ENCODE measurements at places on chromosomes 2 and 18.

- DNase-seq: no peak
- no peak overlapping the region for H3K4me3 ChIP-seq
- no peaks in the 10 kb centered on the region for H3K27me3 ChIP-seq
- H3K36me3 ChIP-seq: peaks cover 3% of the 10 kb centered on the region
Observed at GRCh38 chr2:15243762-15244161, 317.4 kb downstream of the NBAS start.

DNA sequence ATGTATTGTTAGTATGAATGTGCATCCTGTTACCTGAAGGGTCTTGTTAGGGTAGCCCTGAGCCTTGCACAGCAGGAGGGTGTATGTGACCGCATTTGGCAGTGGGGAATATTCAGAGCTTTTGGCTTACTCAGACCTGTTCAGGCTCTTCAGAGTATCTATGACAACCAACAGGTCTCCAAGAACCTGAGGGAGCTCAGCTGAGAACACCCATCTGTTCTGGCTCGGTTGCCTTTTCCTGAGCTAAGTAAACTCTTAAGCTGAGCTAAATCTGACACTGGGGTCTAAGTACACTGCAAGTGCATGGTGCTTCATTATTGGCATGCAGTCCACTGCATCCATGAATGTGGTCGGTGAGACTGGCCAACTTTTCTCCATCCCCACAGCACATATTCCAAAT, 92.4 kb upstream of the CHST9 start:
- no peaks in the 10 kb centered on the region for H3K36me3 ChIP-seq
- no peak overlapping the region for H3K4me3 ChIP-seq
- no peak for DNase-seq
- no peaks in the 10 kb centered on the region for H3K4me1 ChIP-seq

DNA sequence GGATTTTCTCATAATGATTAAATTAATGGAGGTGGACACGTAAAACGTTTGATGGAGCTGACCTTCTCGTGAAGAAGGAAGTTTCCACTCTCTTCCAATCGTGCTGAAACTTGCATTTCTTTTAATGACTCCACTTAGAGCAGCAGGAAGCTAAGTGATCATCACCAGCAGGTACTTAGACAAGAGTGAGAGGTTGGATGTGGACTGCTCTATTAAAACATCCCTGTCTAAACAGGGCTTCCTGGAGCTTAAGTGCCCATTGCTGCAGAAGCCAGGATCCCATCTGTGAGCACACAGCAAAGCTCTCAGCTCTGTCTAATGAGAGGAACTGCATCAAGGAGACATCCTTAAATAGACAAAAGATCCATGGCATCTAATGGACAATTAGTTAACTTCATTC, 1539.5 kb upstream of the CELF4 start:
- no peaks in the 10 kb centered on the region for H3K27me3 ChIP-seq
- DNase-seq: no peak
- no peak overlapping the region for H3K27ac ChIP-seq
- H3K4me3 ChIP-seq: no peak overlapping the region
- no peaks in the 10 kb centered on the region for H3K4me1 ChIP-seq
- H3K36me3 ChIP-seq: no peaks in the 10 kb centered on the region

- H3K36me3 ChIP-seq: no peaks in the 10 kb centered on the region
- no peaks in the 10 kb centered on the region for H3K27me3 ChIP-seq
- H3K4me3 ChIP-seq: no peak overlapping the region
- DNase-seq: no peak
- no peak overlapping the region for H3K27ac ChIP-seq
Observed at GRCh38 chr2:236093134-236093533, 75.1 kb downstream of the GBX2 start.

DNA sequence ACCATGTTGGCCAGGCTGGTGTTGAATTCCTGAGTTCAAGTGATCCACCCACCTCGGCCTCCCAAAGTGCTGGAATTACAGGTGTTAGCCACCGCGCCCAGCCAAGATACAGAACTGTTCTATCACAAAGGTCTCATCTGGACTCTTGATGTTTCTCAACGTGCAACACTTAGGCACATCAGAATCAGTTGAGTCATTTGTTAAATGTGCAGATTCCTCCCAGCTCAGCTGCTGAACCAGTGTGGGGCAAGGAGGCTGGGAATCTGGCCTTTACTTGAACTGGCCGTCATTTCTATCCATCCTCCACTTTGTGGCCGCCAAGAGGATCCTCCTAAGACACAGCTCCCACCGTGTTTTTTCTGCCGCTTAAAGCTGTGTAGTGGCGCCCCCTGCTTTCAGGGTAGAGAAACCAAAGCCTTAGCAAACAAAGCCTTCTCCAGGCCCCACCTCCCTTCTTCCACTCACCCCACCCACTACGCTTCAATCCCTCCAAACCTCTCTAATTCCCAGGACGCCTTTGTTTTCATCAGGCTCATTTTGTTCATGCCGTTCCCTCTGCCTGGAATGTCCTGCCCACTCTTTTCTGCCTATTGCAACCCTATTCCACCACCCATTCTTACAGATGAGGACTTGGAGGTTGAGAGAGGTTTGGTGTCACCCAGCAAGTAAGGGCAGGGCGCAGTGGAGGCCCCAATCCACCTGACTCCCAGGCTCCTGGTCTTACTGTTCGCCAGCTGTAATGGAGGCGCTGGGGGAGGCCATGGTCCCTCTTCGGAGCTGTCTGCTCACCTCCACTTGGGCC, 776 bp upstream of the SPEG start:
- peak; percentile 54 for DNase-seq
- no peaks in the 10 kb centered on the region for H3K4me1 ChIP-seq
- H3K27me3 ChIP-seq: peaks cover 21% of the 10 kb centered on the region
- H3K4me3 ChIP-seq: no peak overlapping the region
- no peak overlapping the region for H3K27ac ChIP-seq

GRCh38 chr2:20925265-20925889, 102.5 kb upstream of the LDAH start:
- H3K36me3 ChIP-seq: peaks cover 3% of the 10 kb centered on the region
- H3K4me3 ChIP-seq: no peak overlapping the region
- peaks cover 19% of the 10 kb centered on the region for H3K27me3 ChIP-seq
- H3K4me1 ChIP-seq: no peaks in the 10 kb centered on the region
- no peak overlapping the region for H3K27ac ChIP-seq

DNA sequence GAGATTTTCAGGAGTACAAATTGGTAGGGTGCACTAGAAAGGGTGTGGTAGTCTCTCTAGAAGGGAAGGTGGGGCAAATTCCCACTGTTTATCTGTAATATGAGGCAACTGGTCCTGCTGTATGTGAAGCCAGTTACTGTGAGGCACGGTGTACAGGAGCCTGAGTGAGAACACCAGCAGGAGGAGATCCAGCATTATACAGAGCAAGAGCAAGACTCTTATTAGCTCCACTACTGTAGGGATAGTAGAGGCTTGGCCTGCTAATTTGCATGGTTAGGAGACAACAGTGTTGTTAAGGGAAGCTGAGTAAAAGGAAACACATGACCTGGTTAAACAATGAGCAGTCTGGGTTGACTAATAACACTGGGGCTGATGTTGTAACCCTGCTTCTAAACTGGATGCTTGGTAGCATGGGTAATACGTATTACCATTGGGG, 76.3 kb upstream of the WDSUB1 start:
- no peak overlapping the region for H3K4me3 ChIP-seq
- H3K4me1 ChIP-seq: no peaks in the 10 kb centered on the region
- H3K36me3 ChIP-seq: peaks cover 16% of the 10 kb centered on the region
- no peak for DNase-seq
- H3K27ac ChIP-seq: no peak overlapping the region
- H3K27me3 ChIP-seq: no peaks in the 10 kb centered on the region

GRCh38 chr2:10716581-10716980, 4.8 kb upstream of the ATP6V1C2 start:
- peaks cover 26% of the 10 kb centered on the region for H3K27me3 ChIP-seq
- no peak overlapping the region for H3K4me3 ChIP-seq
- DNase-seq: no peak
